Activated CD4-positive, alpha-beta T cell treated with anti-CD3 and anti-CD28 coated beads, Interleukin-2, amount 50 U/mL, for 24 hours (primary cell): ENCODE measurements at places on chromosomes 7 and 10.

DNA sequence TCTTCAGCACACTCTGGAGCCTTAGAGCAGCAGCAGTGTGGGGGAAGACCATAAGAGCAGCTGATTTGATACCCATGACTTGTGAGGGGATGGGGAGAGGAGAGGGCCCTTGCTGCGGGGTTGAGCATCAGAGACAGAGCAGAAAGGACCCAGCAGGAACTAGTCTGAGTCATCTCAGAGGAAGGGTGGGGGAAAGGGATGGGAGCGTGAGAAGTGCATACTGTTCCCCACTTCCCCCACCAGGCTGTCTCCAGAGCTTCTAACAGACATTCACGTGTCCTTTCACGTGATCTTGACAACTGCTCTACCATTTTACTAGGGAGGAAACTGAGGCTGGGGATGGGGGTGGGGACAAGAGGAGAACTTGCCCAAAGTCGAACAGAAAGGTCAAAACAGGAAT, 38.7 kb downstream of the FAM241B start:
- DNase-seq: no peak

DNA sequence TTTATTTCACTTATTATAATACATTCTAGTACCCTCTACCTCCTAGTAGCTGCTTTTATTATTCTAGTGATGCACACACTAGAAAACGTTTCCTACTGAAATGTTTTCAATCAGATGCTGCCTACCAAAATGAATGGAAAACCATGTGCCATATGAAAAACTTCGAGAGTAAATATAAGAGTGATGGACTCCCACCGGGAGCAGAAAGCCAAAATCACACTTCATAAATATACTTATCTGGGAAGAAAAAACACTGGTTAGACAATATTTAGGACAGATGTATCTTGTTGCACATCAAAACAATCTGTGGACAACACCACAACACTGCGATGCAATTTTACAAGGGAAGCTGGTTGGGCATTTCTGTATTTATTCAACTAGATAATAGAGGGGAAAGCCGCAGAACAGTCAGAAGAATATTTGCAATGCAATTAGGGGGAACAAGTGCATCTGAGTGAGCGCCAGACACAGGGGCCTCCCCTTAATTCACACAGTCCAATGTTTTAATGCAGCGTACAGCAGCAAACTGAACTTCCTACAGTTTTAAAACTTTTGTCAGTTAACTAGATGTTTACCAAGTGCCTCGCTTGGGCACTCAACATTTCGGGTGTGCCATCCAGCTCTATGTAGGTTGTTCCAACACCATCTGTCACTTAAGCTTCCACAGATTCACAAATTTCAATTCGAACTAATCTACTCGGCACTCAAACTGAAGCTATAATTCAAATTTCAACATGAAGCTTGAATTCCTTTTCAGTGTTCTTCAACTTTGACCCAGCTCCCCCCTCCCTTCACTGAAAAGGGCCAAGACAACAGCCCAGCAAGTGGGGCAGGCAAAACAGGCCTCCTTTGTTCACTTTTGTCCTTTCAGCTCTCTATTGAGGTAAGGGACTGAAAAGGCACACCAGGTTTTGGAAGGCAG, 7.4 kb downstream of the NRCAM start:
- DNase-seq: no peak

DNA sequence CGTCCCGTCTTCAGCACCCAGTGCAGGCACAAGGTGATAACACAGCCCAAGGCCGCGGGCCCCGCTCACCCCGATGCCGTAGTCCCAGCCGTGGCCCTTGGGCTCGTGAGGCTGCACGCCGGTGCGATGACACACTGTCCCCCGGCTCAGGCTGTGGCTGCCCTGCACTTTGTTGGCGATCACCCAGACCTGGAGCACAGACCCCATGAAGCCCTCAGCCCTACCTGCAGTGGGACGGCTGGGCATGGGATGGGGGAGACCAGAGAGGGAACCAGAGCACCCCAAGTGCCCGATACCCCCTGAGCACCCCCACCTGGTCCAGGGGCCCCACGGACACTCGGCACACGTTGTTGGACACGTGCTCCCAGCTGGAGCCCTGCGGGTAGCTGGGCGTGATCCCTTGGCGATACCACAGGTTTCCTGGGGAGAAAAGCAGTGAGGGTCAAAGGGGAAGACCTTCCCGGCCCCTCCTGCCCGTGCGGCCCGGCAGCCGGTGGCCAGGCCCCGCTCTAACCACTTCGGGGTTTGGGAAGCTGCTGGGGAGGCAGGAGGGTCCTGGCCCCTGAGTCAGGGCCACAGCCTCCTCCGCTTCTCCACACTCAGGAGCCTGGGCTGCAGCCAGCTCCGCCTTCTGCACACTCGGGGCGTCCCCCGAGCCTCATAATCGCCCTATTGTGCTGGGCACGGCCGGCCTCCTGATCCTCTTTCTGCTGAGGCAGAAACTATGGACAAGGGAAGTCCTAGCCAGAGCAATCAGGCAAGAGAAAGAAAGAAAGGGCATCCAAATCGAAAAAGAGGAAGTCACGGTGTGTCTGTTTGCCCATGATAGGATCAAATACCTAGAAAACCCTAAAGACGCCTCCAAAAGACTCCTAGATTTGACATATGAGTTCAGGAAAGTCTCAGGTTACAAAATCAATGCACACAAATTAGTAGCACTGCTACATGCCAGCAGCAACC, 6.7 kb downstream of the BHLHA15 start:
- no peak for DNase-seq

- no peak for DNase-seq
Measured at GRCh38 chr7:1920881-1921280, 250.8 kb downstream of the ELFN1 start.

- peak; percentile 32 for DNase-seq
Measured at GRCh38 chr7:156892081-156892800, 742 bp downstream of the LMBR1 start.

GRCh38 chr7:105198223-105198622, 184.2 kb downstream of the KMT2E start:
- no peak for DNase-seq

- DNase-seq: no peak
Measured at GRCh38 chr7:41297166-41297565, 405.7 kb downstream of the INHBA start.

DNA sequence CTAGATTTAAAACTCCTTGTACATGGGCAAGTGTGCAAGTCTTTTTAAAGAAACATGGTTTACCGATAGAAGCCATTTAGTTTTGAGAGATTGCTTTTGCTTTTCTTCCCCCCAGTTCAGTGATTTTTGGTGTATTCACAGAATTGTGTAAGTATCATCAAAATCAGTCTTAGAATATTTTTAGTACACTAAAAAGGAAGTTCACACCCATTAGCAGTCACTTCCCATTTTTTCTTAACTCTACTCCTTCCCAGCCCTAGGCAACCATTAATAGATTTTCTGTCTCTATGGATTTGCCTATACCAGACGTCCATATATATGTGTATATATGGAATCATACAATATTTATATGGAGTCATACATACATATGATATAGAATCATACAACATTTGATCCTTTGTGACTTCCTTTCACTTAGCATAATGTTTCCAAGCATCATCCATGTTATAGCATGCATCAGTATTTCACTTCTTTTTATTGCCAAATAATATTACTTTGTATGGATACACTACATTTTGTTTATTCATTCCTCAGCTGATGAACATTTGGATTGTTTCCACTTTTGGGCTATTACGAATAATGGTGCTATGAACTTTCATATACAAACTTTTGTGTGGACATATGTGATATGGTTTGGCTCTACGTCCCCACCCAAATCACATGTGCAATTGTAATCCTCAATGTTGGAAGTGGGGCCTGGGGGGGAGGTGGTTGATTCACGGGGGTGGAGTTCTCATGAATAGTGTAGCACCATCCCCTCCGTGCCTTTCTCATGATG, 16.5 kb upstream of the ARL4A start:
- no peak for DNase-seq

DNA sequence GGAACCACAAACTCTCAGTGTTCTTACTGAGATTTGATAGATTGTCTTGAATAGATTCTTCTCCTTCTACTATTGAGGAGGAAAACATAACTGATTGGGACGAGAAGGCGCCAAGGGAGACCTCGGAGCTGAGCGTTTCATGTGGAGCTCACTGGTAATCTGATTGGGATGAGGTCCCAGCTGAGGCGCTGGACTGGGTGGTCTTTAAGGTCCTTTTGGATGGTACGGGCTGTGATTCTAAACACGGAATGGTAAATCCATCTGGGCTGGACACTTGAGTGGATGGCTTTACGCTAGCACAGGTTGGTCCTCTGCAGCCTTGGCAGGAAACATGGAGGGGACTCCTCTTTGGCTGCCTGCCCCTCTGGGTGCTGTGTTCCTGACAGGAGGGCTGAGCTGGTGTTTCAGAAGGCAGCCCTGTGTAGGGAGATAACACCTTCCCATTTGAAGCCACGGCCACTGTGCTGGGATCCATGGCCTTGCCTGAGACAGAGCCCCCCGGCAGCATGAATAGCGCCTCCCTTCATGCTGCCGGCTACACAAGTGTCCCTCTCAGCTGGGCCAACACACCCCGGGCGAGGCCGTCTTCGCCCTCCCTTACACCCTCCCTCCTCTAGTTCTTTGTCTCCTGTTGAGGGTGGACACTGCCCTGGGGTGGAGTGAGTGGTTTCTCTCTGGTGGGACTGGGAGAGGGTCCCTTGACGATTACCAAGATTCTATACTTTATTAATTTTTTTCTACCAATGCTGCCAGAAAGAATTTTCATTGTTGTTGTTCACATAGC, 203.2 kb upstream of the SHH start:
- no peak for DNase-seq

DNA sequence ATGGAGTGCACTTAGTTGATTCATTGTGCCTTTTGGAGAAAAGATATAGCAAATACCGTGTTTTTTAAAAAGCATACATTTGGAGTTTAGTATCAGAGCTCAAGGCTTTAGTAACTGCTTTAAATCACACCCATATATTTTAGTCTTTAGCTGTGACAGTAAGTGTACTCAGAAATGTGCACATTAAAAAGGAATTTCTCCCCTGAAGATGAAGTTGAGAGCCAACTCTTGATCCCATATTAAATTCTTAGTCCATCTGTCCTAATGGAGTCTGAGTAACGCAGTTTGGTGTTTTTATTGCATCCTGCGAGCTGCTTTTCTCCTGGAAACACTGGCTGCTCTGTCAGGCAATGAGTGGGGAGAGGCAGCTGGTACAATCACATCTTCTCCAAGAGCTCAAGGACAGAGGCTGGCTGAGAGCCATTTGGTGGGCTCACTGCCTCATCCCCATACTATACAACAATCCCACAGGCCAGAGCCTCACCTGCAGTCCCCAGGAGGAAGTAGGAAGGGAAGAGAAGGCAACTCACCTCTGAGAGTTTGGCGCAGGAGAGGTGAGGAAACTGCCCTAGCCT, 473.6 kb upstream of the C7orf33 start:
- DNase-seq: no peak

DNA sequence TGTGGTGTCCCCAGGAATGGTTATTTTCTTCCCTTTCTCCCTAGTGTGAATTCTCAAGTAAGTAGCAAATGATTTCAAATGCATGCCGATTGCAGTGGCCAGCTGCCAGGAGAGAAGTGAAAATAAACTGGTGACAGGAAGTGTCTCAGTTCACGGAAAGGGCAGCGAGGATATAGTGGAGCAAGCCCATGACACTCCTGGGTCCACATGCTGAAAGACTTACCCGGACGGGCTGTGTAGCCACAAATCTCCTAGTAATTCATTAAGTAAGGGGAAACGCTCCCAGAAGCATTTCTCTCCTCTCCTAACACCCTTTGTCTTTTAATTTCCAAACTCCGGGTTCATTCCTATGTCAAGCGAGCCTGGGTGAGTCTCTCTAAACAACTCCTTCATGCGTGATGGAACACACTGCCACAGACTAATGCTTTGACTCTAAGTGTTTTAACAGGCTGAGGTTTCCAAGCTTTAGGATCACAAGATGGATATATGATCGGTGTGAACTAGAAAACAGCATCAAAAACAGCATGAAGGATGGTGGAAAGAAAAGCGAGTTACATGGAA, 125.6 kb downstream of the CYP26A1 start:
- DNase-seq: no peak

- DNase-seq: no peak
Measured at GRCh38 chr7:26680587-26680986, 183.8 kb downstream of the SKAP2 start.

GRCh38 chr10:58932577-58933314, 243.7 kb upstream of the PHYHIPL start:
- no peak for DNase-seq

DNA sequence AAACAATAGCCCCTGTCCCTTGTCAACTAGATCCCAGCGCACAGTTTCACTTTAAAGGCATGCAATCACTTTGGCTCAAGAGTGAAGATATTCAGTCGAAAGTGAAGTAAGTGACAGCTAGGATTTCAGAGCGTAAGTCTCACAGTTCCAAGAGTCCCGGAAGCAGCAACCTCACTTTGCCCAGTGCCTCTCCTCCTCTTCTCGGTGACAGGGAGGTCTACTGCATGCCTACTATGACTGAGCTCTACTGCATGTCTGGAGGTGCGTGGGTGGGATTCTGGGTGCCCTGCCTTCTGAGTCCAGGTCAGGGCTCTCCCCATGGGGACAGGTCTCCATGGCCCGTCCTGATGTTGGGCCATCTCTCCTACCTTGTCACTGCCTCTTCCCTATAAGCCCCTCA, 17.0 kb downstream of the PRKCQ start:
- DNase-seq: peak; percentile 27

GRCh38 chr7:157211690-157212089, 73.0 kb downstream of the UBE3C start:
- DNase-seq: no peak

DNA sequence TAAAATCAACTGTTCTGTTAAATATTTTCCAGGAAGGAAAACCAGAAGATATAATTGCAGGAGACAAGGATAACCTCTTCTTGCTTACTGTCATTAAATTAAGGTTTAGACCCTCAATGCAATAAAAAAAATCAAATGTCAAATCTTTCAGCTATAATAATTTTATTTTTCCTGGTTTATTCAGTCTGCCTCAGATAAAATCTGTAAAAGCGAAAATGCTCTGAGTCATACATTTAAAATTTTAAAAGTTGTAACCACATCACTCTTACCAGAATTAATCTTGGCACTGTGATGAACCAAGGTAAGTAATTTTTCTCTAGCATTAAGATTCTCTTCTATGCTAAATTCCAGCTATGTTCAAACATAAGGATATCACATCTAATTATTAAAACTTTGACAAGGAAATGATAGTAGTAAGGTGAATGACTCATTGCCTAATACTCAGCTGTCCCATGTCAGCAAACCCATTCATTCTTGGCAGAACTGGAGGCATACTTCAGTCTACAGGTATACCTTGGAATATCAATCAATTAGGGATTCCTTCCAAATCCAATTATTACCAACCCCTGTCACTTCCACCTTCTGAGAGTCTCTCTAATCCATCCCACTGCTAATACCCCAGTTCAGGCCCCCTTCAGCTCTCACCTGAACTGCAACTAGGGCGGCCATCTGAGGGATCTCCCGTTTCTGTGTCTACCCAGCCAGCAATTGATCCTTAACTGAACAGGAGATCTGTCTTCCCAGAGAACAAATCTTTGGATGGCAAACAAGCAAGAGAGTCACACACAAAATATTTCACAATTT, 434.1 kb downstream of the GRM8 start:
- DNase-seq: no peak
